ENCODE measurements at places on chromosomes 12 and 14. TPM values are rescaled to one million over a fixed set of nuclear protein-coding genes. Genes with fewer than 3 reads are reported as not detected.

DNA sequence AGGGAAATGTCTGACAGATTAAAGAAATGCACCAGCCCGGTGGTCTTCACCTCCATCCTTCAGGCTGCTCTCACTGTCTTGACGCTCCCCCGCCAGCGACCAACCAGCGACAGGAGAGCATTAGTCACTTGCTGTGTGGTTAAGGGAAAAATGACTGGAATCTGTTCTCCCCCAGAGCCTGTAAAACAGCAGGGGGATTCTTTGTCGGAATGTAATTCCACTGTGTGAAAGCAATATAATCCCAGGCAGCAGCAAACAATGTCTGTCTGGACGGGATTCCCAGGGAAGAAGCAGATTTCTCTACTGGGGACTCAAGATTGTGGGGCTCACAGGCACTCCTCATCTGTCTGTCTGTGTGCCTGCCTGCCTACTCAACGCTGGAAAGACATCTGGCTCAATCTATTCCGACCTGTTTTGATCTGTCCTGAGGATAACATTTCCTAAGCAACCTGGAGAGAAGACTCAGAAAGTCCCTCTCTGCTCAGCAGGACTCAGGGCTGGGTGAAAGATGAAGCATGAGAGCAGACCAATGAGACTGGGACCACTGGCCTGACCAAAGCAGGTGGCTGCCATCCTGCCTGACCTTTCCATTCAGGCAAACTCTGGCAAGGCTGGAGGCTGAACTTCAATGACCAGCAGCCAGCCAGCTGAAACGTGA lies 54.6 kb downstream of the NUAK1 start:
- no peak for DNase-seq

- no peak for DNase-seq
Observed at GRCh38 chr12:3216097-3216496, 138.9 kb downstream of the TSPAN9 start.

DNA sequence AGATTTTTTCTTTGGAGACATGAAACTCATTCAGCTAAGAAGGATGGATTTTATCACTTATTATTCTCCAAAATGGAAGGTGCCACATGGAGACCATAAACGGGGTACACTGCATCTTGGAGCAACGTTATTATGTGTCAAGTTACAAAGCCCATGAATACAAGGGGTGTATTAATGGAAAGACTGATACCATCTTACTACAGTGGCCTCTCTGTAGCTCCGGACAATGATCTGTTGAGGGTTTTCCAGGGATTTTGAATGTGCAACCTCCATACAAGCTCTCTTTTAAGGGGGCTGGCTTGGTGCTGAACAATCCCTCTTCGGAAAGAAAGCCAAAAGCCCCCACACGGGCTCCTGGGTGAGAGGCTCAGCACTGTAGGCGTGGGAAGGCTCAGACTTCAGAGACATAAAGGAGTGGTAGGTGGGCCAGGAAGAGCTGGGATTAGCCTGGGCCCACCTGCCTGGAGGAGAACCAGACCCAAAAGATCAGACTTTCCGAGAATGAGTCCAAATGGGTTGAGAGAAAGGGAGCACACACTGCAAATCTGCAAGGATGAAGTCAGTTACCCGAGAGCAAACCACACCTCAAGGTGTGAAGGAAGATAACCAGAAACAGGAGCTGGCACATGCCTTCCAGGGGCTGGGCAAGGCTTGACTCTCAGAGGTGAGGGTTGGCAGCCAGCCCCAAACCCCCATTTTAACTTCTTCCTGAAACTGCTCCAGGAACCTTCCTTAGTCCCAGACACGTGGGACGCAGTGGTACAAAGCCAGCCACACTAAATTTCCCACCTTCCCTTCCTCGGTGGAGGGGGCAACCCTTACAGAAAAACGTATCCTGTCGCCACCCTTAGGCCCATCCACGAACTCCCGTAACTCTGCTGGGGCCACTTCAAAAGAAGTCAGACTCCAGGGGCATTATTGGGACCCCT lies 1.5 kb downstream of the VPS37B start:
- DNase-seq: no peak

- DNase-seq: no peak
Observed at GRCh38 chr12:25376985-25377384, 126.3 kb upstream of the KRAS start.

DNA sequence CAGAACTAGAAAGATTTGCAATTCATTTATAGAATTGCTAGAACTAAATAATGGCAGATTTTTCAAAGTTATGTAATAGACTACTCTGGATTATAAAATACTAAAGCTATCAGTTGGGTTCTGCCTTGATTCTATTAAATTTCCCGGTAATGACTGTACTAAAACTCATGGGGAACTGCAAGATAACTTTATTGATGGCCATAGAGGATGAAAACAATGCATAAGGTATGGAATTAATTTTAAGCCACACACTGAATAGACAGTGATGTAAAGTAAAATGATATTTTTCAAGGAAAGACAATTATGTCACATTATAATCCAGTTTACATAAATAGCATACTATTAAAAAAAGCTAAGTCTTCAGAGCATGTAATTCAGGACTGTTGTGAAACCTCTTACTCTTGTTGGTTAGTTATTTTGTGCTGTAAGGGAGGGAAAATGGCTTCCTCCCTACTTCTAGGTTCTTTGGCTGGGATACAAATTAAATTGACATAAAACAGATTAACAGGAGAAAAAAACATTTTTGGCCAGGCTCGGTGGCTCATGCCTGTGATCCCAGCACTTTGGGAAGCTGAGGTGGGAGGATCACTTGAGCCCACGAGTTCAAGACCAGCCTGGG lies 134.4 kb upstream of the AMIGO2 start:
- no peak for DNase-seq

Gene DHRS2
- total RNA-seq: not detected
